ENCODE measurements at places on chromosomes 7 and 10.

DNA sequence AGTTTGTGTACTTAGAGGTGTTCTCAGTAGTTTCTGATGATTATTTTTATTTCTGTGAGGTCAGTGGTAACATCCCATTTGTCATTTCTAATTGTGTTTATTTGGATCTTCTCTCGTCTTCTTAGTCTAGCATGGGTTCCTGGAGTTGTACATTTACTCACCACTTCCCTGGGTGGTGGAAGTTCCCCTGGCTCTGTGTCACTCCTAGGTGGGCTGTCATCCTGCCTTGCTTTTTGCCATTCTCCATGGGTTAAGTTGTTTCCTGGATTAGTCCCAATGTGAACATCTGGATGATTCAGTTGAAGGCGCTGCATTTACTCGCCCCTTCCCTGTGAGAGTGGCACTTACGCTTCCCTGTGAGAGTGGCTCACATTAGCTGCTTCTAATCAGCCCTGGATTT, 48.2 kb downstream of the GSAP start:
- no peak for DNase-seq

DNA sequence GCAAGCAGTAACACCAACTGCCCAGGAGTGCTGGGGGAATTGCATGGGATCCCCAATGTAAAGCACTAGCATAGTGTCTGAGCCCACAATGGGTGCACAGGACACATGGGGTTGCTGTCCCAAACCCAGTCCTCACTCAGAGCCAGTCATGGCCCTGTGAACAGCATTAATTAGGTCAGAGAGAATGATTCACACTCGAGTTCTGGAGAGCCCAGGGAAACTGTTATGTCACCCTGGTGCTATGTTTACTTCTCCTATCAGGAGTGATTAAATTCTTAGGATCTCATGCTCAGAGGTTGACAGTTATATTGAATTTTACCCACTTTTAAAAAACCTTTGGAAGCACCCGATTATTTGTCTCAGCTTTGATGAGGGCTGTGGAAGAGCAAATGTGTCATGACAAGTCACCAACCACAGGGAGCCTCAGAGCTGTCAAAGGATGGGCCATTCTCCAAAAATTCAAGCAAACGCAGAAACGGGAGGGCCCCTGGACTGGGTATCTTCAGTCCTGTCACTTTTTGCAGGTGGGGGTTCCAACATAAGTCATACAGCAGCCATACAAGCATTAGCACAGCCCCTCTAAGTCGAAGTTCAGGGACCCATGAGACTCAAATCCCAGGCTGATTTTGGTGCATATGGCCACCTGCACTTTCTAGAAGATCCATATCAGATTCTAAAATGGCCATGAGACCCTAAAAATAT, 1.3 kb upstream of the RASSF4 start:
- DNase-seq = no peak

DNA sequence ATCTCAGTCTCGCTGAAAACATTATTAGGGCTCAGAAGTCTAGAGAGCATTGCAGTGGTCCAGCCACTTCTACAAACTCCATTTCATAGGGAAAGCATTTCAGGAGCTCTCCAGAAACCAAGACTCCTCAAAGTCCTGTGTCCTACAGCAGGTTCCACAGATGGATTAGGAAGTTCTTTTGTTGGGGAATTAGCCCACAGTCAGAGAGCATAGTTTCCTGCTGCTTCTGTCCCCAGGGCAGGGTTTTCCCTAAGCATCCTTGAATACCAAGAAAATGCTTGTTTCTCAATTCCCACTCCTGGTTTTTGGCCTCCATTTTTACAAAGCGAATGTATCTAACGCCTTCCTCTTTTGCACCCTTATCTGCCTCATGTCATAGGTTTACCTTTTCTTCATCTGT, 235.9 kb upstream of the PODXL start:
- DNase-seq = no peak

DNA sequence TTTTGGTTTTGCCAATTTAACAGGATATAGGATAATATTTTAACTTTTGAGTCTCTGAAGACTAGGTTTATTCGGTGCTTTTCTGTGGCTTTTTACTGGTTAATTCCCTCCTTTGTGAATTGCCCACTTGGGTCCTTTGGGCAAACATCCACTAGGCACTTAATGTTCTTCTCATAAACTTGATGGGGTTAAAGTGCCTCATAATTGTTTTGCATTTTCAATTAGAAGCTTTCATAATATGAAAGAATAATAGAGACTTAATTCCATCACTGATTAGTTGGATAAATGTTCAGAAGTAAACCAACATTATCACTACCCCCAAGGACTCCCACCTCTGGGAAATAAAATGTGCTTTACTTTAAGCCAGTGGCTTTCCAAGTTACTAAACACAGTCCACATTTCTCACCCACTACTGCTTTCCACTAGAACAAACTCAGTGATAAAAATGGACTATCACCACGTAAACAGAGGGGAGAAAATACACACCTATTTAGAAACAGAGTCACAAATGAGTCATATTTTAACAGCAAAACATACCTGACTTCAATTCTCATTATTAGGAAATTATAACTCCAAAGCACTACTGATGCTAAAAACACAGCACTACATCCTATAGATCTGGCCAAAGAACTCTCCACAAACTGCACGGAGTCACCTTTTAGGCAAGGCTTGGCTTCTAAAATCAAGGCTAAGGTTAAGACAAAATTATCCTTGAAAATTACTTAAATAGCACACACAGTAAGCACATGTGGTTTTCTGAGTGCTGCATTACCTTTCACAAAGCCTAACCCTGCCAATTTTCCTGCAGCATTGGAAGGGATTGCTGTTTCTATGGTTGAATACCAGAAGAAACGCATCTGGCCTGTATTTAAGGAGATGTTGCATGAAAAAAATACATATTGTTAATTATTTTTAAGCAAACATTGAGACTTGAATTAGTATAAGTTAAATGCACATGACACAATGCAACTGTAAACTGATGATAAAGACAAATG, 41.2 kb downstream of the PARD3 start:
- no peak for DNase-seq

DNA sequence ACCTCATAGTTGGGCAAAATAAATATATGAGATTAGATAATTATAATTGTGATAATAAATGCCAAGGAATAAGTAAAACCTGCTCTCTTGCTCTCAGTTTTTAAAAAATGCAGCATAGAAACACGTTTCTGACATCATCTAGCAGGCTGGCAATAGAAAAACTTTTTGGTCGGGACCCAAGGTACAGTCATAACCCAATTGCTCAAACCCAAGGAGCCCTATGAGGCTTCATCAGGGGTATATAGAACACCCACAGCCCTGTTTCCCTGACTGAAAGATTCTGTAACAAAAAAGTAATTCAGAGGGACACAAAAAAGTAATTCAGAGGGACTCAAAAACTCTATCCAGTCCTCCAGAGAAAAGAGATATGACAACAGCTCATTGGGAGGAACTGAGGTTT, 3.8 kb downstream of the PDE1C start:
- no peak for DNase-seq

DNA sequence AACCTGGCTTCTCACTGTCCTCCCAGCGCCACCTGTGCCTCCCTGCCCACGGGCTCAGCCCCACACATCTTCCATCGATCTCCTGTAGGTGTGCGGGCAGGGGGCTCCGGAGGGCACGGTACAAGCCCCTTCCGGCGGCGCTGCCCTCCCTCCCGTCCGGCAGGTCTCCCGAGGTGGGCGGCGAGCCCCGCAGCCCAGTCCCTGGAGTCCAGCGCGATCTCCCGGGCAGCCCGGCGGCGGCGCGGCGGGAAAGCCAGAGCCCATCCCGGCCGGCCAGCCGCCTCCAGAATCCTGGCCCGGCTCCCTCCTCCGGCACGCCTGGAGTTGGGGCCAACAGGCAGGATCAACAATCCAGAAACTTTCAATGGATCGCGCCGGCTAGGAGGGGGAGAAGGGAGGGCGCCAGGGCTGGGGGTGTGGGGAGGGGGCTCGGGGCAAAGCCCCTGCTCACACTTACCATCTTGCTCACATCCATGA, 100.1 kb downstream of the HIP1 start:
- no peak for DNase-seq

DNA sequence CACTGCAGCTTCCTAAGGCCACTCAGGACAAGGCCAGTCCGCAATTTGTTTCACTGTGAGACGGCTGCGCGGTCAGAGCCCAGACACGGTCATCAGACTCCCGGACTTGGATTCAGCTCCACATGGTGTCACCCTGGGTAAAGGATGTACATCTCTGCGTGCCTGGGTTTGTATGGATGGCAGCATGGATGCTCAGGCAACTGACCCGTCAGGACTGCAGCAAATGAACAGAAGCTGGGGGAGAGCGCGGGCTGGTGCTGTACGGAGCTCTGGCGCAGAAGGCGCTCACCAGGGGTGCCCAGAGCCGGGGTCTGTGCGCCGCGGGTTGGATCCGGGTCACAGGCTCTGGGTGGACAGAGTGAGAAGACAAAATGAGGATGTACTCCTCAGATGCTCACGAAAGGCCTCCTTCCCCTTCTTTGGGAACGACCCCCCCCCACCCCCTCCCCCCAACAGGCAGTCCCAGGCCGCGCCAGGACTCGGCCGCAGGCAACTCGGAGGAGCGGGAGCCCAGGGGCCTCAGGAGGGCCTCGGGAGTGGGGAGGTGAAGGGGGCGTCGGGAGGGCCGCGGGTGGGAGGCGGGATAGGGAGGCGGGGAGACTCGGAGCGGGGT, 92.4 kb downstream of the CXCL12 start:
- no peak for DNase-seq

DNA sequence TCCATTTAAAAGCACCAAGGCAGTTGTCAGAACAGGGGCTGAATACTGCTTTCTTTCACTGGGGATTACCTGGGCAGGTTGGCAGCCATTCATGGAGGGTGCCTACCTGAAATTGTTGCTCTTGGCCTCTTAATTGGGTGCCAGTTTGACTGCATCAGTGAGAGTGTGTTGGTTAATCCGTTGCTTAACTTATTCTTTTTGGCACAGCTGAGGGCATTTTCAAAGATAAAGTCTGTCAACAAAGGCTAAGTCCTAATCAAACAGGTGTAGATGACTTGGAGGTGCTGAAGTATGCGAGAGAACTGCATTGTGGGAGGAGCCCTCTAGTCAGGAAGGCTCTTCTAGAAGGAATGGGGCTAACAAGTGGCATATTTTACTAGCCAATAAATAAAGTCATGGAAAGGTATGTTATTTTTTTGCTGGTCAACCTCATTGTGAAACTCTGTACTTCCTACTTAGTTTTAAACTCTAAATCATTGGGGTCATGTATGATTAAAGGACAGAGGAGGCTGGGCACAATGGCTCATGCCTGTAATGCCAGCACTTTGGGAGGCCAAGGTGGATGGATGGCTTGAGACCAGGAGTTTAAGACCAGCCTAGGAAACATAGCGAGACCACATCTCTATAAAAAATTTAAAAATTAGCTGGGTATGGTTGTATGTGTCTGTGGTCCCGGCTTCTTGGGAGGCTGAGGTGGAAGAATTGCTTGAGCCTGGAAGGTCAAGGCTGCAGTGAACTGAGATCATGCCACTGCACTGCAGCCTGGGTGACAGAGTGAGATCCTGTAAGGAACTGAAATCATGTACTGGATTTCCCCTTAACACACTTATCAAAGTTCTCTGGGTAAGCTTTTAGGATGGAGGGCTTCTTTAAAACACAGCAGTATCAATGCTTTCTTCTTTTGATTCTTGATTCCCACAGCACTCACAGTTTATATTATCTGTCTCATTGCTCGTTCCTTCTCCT, 134.1 kb downstream of the LRMDA start:
- DNase-seq = no peak

DNA sequence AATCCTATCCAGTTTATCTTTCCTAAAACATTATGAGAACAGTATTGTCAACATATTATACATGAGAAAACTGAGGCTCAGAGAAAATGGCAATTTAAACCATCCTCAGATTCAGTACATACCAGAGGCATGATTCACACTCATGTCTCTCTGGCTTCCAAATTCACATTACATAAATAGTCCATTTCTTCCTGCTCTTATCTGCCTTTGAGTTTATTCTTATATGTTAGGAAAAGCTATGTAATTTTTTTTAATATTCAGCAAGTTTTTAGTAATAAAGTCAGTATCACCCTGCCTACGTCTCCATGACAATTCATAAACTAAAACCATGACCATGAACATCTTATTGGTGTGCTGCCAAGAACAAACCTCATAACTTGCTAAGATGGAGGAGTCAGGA, 1260.2 kb upstream of the SORCS1 start:
- DNase-seq = no peak

- DNase-seq = no peak
Measured at GRCh38 chr10:114920459-114920858, 17.5 kb upstream of the TRUB1 start.

DNA sequence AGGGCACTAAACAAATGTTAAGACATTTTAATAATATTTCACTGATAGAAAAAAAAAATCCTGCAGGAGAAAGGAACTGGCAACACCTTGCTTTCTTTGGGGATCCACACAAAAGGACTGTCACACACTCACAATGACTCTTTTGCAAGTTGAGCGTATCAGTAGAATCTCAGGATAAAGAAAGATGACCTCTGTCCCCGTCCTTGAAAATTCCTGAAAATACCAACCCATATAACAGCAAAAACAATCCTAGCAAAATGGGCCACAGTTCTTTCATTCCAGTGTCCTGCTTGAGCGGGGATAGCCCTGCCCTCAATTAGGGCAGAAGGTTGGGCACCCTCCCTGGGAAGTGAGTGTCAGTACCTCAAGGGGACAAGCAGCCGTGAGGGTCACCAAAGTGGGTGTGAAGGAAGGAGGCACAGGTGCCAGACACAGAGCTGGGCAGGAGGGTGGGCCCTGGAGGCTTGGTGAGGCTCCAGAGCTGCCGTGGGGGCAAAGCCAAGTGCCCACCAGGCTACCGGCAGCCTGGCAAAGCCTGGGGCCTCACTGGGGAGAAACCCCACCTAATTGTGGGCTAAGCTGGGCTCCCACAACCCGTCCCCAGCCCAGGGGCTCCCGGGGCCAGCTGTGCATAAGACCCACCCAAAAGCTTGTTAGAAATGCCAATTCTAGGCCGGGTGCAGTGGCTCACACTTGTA, 2.8 kb downstream of the WDR86 start:
- DNase-seq = no peak

- no peak for DNase-seq
Measured at GRCh38 chr10:133283931-133284330, 7.3 kb upstream of the ADAM8 start.

DNA sequence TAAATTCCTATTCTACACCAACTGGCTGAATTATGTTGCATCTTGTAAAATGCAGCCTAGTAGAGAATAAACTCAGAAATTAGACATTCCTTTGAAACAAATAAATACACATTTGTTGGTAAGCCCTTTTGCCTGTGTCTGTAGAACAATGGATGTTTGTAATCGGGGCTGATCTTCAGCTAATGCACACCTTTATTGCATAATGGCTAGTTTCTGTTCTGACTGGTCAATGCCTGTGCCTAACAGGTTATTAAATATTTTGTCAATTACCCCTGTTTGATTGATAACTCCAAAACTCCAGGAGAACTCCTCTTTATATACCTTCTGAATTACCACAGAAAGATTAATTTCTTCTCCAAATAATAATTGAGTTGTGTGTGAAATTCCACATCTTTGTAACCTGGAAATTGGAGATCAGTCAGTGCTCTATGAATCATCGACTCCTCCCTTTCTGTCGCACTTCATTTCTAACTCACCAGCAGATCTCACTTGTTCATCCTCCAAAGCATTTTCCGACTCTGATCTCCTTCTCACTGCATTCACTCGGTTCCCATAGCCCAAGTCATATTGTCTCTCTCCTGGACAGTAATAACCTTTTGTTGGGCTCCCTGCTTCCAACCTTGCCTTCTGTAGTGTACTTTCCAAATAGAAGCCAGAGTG, 196.0 kb upstream of the FZD1 start:
- DNase-seq = no peak
